ENCODE measurements at places on chromosomes 6 and 20.

GRCh38 chr6:23301556-23301955 is 732.2 kb downstream of the HDGFL1 start:
- no peak for DNase-seq

DNA sequence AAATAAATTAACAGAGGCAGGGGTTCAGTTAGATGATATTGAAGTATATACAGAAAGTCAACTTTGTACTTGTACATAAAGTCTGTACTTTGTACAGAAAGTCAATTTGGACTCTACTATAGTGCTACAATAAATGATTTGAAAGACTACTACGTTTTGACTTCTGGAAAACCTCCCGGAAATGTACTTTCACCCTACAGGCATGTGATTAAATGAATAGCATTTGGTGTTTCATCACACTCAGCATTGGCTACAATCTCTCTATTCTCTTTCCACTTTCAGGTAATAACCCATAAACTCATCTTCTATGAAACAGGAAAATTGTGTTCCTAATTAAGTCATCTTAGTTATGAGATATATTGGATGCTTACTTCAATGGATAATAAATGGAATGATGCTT is 25.6 kb upstream of the MC3R start:
- DNase-seq: no peak

DNA sequence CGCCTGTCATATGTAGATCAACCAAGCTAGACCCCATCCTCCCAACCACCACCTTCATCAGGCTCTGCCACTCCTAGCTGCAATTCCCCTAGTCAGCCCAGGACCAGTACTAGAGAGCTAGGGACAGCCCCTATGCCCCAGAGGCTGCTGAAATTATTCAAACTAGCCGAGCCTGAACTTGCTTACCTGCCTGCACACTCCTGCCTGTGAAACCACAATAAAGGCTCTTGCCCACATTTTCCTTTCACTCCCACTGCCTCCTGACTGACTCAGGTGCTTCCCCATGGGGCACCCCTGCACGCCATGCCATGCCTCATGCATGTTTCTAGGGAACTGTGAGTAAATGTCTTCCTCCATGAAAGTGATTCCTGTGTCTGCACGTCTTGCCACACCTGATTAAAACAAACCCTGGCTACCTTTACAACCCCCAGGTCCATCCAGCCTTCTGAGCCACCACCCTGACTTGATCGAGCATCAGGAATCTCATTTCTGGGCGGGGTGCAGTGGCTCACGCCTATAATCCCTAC is 66.5 kb upstream of the IER3 start:
- DNase-seq: no peak

DNA sequence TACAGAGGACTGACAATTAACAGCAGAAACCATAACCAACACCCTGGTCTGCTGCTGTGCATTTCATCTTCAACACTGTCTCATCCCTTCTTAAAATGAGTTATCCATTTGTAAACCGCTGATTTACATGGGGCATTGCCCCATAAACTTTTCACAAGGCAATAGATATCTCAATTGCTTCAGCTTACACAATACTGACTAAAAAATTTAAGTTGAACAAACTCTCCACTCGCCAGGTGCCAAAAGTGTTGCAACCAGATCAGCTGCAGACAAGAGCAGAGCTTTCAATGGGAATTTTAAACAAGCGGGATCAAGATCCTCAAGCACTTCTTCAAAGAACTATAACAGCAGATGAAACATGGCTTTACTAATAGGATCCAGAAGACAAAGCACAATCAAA is 183.0 kb downstream of the TASP1 start:
- no peak for DNase-seq
